ENCODE measurements at places on chromosomes 5 and 9.

- DNase-seq, result no peak
Observed at GRCh38 chr5:95628933-95629332, 9.0 kb downstream of the GPR150 start.

DNA sequence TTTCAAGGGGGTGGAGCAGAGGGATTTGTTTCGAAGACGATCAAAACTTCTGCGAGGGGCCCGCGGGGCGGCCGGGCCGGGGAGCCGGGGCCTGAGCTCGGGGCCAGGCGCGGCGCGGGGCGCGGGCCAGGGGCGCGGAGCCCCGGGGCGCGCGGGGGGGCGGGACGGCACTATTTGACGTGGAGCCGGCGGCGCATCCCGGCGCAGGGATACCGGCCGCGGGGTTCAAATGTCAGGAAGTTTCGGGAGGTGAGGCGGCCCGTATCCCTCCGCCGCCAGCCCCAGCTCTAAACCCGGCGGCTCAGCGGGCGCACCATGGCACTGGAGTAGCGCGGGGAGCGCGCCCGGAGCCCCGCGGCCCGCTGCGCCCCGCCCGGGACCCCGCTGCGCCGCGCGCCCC is at the start of gene LMX1B:
TSS of gene LMX1B (plus strand) at position 278 of the 400 bp plus-strand sequence. CDS start 522 bp downstream, outside the sequence.
- DNase-seq, result no peak

- no peak for DNase-seq
Observed at GRCh38 chr9:25206027-25206426, 472.2 kb downstream of the TUSC1 start.

GRCh38 chr9:109426626-109427402 is 71.3 kb downstream of the PTPN3 start:
- DNase-seq, result no peak

DNA sequence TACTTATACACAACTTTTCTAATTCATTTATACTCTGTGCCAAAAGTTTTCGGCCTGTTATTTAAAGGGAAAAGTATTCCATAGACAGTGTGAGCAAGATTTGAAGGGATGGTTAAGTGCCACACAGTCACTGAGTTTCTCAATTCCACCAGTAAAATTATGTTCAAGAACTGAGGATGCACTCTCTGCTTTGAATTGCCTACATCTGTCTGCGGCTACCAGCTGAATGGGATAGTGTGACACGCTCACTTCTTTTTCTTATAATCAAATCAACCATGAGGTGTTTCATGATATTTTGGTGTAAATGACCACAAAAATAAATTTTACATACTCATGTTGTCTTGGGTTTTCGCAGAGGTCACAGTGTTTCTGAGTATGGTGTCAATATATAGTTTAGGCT is 218.4 kb upstream of the TMEM161B start:
- no peak for DNase-seq

DNA sequence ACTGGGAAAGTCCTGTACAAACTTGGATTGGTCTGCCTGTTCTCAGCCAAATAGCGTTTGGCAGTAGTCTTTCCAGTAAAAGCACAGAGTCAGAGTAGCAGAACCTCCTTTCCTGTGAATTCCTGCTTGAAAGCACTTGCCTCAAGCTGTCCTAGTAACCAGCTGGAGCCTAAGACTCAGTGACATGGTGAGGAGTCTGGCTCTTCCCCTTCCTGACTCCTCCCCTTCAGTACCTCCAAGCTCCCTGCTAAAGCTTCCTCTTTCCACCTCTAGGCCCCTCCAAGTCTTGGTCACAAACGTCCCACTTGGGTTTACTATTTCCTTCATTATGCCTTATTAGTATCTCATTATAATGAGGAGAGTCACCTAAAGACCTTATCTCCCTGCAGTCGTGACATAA is 21.4 kb upstream of the FAM81B start:
- DNase-seq, result no peak

DNA sequence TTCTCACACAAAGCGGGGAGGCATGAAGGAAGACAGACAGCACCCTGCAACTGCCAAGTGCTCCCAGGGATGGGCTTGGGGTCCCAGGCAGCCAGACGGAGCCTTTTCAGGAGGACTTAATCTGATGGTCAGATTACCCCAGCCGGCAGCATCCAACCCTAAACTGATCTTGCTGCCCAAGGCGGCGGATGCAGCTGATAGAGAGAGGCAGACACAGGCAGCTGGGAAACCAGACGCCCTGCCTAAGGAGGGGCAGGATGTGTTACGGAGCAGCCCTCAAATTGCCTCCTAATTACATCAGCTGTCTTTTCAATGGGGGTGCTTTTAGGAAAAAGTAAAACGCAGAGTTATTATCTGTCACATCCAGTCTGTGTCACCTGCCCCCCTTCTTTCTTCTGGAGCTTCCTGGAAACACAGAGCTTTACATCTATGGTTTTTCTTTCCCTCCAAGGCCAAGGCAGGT is 190.9 kb upstream of the PANK3 start:
- DNase-seq, result no peak

DNA sequence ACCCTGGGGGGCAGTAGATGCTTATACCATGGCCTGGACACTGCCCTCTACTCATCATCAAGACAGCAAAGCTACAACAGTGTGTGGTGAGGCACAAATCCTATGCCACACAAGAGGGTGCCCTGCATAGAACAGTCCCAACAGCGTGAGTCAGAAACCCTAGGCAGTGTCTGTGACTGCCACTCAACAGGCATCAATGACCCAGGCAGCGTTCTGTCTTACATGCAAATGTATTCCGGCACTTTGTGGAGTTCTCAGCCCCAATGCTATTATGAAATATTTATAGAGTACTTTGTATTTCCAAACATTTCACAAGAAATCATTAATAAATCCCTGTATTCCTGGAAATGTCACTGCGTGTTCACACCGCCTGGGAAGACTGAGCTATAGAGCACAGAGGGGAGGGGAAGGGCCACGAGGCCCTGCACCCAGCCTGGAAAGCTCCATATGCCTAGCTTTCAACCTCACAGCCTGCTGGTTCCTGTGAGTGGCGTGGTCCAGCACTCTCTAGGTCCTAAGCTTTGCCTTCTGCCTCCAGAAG is 77.7 kb downstream of the NIPSNAP3B start:
- DNase-seq, result no peak

- DNase-seq, result no peak
Observed at GRCh38 chr9:27423915-27424710, 100.0 kb upstream of the IFNK start.

GRCh38 chr9:116163293-116164055 is 9.9 kb downstream of the PAPPA start:
- no peak for DNase-seq

GRCh38 chr9:132590037-132590317 is 7.6 kb downstream of the BARHL1 start:
- no peak for DNase-seq
